ENCODE measurements at places on chromosomes 1 and 21. TPM values are rescaled to one million over a fixed set of nuclear protein-coding genes. Genes with fewer than 3 reads are reported as not detected.

TMEM82 gene
- total RNA-seq: not detected

PTPRU gene
- 5.5 TPM for total RNA-seq

DNA sequence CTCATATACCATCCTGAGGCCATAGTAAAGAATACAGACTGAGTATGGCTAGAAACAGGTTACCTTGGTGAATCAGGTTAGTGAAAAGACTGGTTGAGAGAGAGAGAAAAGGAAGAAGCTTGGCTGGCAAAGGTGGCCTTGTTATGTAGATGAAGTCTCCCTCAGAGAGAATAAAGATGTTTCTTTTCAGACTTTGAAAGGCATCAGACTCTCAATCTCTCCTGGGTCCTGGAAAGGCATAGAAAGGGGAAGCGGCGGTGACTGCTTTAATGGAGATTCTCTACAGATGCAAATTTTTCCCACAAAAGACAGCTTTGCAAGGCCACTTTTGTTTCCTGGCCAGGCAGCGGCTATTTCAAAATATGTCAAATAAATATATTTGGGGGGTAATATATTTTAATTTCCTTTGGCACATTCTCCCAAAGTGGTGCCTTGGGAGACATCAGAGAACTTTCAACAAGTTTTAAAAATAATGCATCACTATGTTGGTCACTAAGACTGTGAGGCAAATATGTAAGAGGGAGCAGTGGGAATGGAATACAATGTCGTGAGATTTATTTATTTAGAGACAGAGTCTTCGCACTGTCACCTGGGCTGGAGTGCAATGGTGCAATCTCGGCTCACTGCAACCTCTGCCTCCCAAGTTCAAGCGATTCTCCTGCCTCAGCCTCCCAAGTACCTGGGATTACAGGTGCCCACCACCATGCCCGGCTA, 46.1 kb downstream of the NPHS2 start:
- no peaks in the 10 kb centered on the region for H3K27me3 ChIP-seq
- H3K4me1 ChIP-seq: no peaks in the 10 kb centered on the region
- no peak overlapping the region for H3K4me3 ChIP-seq
- H3K27ac ChIP-seq: no peak overlapping the region

GRCh38 chr1:223815020-223815853, 30.5 kb downstream of the TP53BP2 start:
- no peak for DNase-seq
- no peaks in the 10 kb centered on the region for H3K27me3 ChIP-seq

DNA sequence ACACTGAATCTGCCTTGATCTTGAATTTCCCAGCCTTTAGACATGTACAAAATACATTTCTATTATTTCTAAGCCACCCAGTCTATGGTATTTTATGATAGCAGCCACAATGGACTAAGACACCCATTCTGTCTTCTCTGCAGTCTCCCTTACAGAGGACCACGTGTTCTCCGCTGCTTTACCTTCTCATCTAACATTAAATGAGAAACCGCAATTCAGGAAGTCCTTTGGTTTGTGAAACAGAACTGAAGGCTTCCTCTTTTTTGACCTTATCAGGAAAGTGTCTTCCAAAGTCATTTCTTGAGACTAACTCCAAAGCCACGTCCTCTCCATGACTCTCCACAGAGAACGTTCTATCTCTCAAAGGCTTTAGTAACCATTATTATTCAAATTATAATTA, 560.1 kb downstream of the OMA1 start:
- no peak overlapping the region for H3K4me3 ChIP-seq
- no peak for DNase-seq
- no peaks in the 10 kb centered on the region for H3K4me1 ChIP-seq
- H3K27me3 ChIP-seq: no peaks in the 10 kb centered on the region
- no peaks in the 10 kb centered on the region for H3K36me3 ChIP-seq

MMP23B gene
- total RNA-seq: 4.1 TPM

CGN gene
- 0.90 TPM for total RNA-seq

GNAT2 gene
- 0.14 TPM for total RNA-seq

GRCh38 chr1:18302788-18303413, 177.8 kb upstream of the KLHDC7A start:
- H3K4me1 ChIP-seq: no peaks in the 10 kb centered on the region
- no peak for DNase-seq

- H3K4me1 ChIP-seq: no peaks in the 10 kb centered on the region
- no peak overlapping the region for H3K4me3 ChIP-seq
- no peak overlapping the region for H3K27ac ChIP-seq
- no peaks in the 10 kb centered on the region for H3K27me3 ChIP-seq
- DNase-seq: no peak
- H3K36me3 ChIP-seq: no peaks in the 10 kb centered on the region
These were observed 17.2 kb downstream of the NEXN start for GRCh38 chr1:77905603-77906002.

CFHR4 gene
- 0.19 TPM for total RNA-seq

HTR6 gene
- total RNA-seq: not detected

GRCh38 chr1:44648529-44649250, 25.6 kb downstream of the TMEM53 start:
- no peak overlapping the region for H3K27ac ChIP-seq
- no peak for DNase-seq
- peaks cover 81% of the 10 kb centered on the region for H3K36me3 ChIP-seq
- H3K4me1 ChIP-seq: no peaks in the 10 kb centered on the region
- no peak overlapping the region for H3K4me3 ChIP-seq

DNA sequence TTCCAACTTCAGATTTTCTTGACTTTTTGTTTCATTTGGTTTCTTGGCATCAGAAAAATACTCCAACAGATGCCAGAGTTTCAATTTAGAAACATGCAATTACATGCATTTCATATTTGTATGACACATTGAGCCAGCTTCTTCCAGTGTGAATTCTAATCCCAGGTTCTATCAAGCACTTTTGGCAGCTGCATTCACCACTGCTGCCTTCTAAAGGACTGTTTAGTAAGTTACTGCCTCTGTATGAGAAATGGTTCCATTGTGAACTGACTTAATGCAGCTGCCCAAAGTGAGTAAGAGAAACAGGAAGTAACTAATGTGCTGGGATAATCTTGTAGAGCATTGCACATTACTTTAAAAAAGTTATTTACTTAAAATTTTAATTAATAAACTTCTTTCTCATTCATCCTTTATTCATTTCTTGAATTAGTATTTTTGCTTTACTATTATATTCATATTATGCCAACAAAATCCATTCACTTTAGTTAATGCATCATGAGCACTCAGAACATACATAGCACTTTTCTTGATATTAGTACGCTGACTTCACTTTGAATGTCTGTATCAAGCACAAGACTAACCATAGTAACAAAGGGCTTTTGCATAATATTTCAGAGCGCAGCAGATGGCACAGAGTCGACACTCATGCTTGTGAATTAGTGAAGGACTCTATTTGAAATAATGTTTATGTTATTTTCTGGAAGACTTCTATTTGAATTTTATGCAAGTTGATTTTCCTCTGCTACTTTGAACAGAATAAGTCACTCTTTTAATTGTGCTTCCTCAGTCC, 9.8 kb downstream of the RGS18 start:
- H3K27me3 ChIP-seq: no peaks in the 10 kb centered on the region
- H3K36me3 ChIP-seq: no peaks in the 10 kb centered on the region
- H3K4me1 ChIP-seq: no peaks in the 10 kb centered on the region
- H3K4me3 ChIP-seq: no peak overlapping the region

- no peaks in the 10 kb centered on the region for H3K4me1 ChIP-seq
- H3K4me3 ChIP-seq: no peak overlapping the region
- H3K27me3 ChIP-seq: no peaks in the 10 kb centered on the region
- no peak overlapping the region for H3K27ac ChIP-seq
- H3K36me3 ChIP-seq: no peaks in the 10 kb centered on the region
These were observed 204.9 kb downstream of the KCNJ6 start for GRCh38 chr21:37711286-37711829.

- H3K27ac ChIP-seq: no peak overlapping the region
- H3K4me3 ChIP-seq: no peak overlapping the region
- H3K27me3 ChIP-seq: no peaks in the 10 kb centered on the region
- DNase-seq: no peak
These were observed 99.3 kb upstream of the ESRRG start for GRCh38 chr1:216822480-216822879.

H6PD gene
- total RNA-seq: 8.8 TPM

BEST4 gene
- total RNA-seq: 0.28 TPM

GJC2 gene
- 1.5 TPM for total RNA-seq

- no peak overlapping the region for H3K4me3 ChIP-seq
- no peak for DNase-seq
- no peaks in the 10 kb centered on the region for H3K27me3 ChIP-seq
- H3K4me1 ChIP-seq: peaks cover 13% of the 10 kb centered on the region
- H3K36me3 ChIP-seq: peaks cover 3% of the 10 kb centered on the region
- H3K27ac ChIP-seq: no peak overlapping the region
These were observed 16.8 kb downstream of the ATP2B4 start for GRCh38 chr1:203643213-203644045.

DENND1B gene
- 23.5 TPM for total RNA-seq

- peaks cover 15% of the 10 kb centered on the region for H3K4me1 ChIP-seq
- peaks cover 21% of the 10 kb centered on the region for H3K36me3 ChIP-seq
- no peak for DNase-seq
- no peak overlapping the region for H3K27ac ChIP-seq
These were observed 35.2 kb downstream of the SPEN start for GRCh38 chr1:15882665-15883064.

- H3K36me3 ChIP-seq: no peaks in the 10 kb centered on the region
- H3K4me3 ChIP-seq: no peak overlapping the region
- H3K27me3 ChIP-seq: no peaks in the 10 kb centered on the region
- H3K27ac ChIP-seq: no peak overlapping the region
These were observed 33.0 kb upstream of the IL20 start for GRCh38 chr1:206832352-206832880.

KCNN3 gene
- 1.8 TPM for total RNA-seq

GRCh38 chr1:112706505-112707220, at the start of gene RHOC:
Gene RHOC (minus strand): TSS chr1:112707127. CDS start chr1:112703799, 3,328 bp downstream.
- H3K4me3 ChIP-seq: peak within 1 kb of the TSS; percentile 58
- peak within 1 kb of the TSS; percentile 56 for H3K27ac ChIP-seq
- DNase-seq: no peak
- H3K36me3 ChIP-seq: no peaks in the 10 kb centered on the region

- no peaks in the 10 kb centered on the region for H3K27me3 ChIP-seq
- H3K4me3 ChIP-seq: no peak overlapping the region
- DNase-seq: peak; percentile 6
- H3K4me1 ChIP-seq: no peaks in the 10 kb centered on the region
These were observed 59.2 kb downstream of the TBX15 start for GRCh38 chr1:118928739-118929554.

- no peaks in the 10 kb centered on the region for H3K4me1 ChIP-seq
- H3K27ac ChIP-seq: no peak overlapping the region
- no peaks in the 10 kb centered on the region for H3K36me3 ChIP-seq
- DNase-seq: no peak
These were observed 1.2 kb upstream of the KRTAP23-1 start for GRCh38 chr21:30349572-30349971.

FMO1 gene
- 5.6 TPM for total RNA-seq
